Fibroblast of lung (primary cell): ENCODE measurements at places on chromosomes 5 and 9. TPM values are rescaled to one million over a fixed set of nuclear protein-coding genes. Genes with fewer than 3 reads are reported as not detected.
A peak's percentile ranks its signal among the peaks of the same experiment; 100 is the strongest.

GRCh38 chr5:38726279-38726678 lies 119.5 kb upstream of the OSMR start:
- no peak for DNase-seq

- DNase-seq, result no peak
Measured at GRCh38 chr5:35618781-35619180, 1.1 kb downstream of the SPEF2 start.

GRCh38 chr5:140035881-140036280 lies 7.2 kb downstream of the NRG2 start:
- DNase-seq, result no peak

DNA sequence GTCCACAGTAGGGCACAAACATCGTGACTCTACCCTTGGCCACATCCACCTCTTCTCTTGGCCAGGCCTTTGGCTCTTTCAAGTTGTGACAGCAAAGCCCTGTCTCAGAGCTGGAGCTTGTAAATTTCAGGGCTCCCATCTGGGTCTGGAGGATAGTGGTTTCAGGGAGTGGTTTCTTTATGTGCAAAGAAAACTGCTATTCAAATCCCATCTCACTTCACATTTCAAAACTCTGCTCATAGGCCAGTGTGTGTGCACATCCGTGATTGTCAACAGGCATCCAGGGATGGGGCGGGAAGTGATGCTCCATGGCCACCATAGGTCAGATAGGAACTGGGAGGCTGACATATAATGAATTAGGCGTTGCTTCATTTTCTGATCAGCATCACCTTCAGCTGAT lies 107.8 kb upstream of the IL12B start:
- no peak for DNase-seq

GRCh38 chr5:16675806-16676205 lies 59.0 kb upstream of the RETREG1 start:
- no peak for DNase-seq

DNA sequence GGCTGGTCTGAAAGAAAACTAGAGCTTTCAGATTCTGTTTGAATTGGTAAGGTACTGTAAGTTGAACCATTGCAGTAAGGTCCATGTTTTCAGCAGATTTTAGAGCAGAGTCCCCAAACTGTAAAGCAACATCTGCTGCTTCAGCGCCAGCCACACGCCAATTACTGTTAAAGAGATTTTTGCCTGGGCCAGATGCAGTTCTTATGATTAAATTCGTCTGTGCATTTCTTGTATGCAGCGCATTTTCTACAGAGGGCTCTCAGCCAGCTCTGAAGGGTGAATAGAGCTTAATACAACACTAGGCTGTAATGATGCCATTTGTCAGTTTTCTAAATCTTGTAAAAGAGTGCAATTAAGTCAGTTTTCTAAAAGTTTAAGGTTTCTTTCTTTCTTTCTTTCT lies 246.3 kb downstream of the COX7C start:
- no peak for DNase-seq

GRCh38 chr5:572398-573019 lies 39.6 kb upstream of the CEP72 start:
- no peak for DNase-seq

DNA sequence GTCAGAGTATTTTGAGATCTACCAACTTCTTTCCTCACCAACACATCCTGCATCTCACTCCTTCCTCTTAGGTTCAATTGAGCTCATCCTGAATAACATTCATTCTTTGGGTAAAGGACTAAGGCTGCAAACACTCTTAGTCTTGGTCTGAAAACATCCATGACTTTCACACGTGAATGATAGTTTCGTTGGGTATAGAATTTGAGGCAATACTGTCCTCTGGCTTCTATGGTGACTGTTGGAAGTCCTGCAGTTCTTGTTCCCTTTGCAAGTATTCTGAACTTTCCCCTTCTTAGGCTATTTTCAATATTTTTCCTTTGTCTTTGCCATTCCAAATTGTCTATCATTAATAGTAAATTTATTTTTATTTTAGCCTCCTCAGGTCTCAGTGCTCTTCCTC lies 185.4 kb downstream of the ROR2 start:
- no peak for DNase-seq

DNA sequence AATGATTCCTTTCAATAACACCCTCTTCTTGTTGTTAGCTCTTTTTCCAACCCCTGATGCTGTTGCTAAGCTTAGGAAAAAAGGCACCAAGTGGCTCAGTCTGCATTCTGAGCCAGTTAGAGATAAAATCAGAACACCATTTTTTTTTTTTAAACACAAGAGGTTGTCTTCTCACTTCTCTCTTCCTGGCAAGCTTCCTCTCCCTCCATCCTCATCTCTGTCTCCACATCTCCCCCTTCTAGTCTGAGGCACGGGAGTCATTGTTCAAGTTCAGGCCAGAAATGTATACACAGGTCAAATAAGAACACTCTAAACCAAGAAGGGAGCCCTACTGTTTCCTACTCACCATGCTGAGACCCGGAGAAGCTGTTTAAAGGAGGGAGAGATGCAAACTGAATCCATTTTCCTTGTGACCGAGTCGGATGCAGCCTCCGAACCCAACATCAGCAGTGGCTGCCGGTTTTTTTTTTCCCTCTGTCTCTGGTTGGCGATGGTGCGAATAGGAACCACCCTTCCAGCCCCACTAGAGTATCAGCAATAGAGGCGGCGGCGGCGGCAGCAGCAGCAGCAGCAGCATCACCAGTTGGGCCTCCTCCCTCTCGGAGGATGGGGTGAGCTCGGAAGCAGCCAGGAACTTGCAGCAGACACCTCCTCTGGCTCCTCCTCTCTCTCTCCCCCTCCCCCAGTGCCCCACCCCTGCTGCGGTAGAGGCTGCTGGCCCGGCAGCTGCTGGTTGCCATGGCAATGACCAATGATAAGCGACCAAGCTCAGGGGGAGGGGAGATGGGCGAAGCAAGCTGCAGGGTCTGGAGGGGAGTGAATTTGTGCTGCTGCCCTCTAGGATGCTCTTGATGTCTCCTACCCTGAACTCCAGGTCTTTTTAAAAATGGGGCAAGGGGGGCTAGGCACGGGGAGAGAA lies at the start of gene JAKMIP2:
JAKMIP2 (minus strand) TSS at position 619 of the 919 bp plus-strand sequence. CDS start 110,922 bp downstream, outside the sequence.
- DNase-seq, result peak; percentile 96

- peak; percentile 30 for DNase-seq
Measured at GRCh38 chr5:89613222-89613956, 730.4 kb upstream of the MEF2C start.

DNA sequence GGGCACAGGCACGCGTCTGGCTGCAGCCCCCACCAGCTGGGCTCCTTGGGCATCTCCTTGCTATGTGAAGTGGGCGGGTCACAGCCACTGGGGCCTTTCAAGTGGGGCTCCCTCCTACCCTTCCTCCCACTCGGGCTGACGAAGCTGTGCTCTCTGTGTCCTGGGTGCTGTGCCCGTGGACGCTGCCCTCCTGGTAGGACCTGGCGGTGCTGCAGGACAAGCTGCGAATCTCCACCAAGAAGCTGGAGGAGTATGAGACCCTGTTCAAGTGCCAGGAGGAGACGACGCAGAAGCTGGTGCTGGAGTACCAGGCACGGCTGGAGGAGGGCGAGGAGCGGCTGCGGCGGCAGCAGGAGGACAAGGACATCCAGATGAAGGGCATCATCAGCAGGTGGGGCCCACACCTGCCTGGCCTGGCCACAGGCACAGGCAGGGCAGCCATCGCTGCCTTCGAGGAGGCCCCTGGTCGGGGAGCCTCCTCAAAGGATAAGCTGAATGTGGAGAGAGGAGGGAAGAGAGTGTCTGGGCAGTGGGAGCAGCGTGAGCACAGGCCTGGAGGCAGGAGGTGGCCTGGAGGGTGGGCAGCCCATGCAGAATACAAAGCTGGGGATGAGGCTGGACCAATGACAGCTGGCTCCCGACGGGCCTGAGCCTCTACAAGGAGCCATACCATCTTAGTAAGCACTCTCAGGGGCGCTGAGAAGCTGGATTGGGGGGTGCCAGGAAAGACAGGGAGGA lies 124.7 kb downstream of the DAB2IP start:
- no peak for DNase-seq

GRCh38 chr5:138955013-138955660 lies 80.0 kb upstream of the LRRTM2 start:
- peak; percentile 84 for DNase-seq

DNA sequence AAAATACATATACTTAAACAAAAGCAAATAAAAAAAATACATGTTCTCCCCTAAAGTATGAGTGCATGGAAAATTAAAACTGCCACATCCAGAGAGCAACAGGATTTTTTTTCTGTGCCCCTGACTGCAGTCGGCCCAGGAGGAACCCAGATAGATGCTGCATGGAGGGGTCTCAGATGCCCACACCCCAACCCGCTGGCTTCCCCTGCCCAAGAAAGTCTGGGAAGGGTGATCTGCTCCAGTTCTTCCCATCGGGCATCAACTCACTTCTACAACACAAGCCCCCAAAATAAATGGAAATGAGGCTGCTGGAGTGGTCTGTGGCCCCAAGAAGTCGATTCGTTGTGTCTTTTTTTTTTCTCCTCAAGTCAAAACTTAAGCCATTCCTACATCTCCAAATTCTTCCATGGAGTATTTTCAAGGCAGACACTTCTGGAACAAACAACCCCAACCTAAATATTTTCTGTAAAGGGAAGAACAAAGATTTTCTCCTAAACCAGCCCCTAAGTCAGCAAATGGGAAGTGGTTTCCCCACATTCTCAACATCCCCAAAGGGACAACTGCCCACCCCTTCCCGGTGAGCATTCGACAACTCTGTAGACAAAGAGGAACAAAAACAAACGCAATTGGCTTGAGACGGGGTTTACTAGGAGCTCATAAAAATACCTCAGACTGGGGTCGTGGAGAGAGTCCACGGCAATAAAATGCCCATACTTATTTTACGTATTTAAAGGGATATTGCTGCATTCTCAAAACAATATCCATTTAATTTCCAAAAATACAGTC lies 46.7 kb downstream of the ROR2 start:
- DNase-seq, result no peak

GRCh38 chr5:171957591-171958251 lies 48.7 kb downstream of the FBXW11 start:
- DNase-seq, result no peak

DNA sequence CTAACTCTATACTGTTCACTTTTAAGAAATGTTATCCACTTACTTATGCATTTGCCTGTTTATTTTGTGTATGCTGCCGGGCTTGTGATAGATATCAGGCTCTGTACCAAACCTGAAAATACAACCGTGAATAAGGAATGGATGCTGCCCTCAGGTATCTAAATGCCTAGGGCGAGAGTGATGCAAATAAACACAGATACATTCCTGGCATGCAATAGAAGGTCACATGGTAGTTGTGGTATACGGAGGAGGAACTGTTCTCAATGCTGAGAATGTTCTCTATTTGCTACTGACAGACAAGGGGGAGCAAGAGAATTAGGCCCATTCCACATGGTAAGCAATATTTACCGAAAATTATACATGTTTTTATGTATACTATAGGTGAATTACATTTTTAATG lies 227.8 kb downstream of the ICE1 start:
- no peak for DNase-seq

DNA sequence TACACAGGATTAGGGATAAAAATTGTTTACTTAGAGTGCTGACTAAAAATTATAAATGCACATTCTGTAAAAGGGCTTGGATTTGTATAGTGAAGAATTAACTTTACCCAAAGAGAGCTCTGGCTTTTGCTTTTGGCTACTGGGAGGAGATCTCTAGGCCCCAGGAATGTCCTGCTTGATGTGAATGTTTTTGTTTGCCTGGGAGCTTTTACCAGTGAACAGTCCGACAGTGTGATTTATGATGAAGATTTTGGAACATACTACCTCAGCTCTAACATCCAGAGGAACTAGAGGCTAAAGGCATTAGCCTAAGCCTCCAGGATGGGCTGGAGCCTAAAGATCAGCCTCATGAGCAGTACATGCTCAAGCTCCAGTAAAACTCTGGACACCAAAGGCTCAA lies 103.7 kb upstream of the RFX3 start:
- DNase-seq, result no peak

- no peak for DNase-seq
Measured at GRCh38 chr5:136337788-136338187, 27.6 kb downstream of the TRPC7 start.

- no peak for DNase-seq
Measured at GRCh38 chr9:75960551-75960950, 70.1 kb downstream of the PCSK5 start.

DNA sequence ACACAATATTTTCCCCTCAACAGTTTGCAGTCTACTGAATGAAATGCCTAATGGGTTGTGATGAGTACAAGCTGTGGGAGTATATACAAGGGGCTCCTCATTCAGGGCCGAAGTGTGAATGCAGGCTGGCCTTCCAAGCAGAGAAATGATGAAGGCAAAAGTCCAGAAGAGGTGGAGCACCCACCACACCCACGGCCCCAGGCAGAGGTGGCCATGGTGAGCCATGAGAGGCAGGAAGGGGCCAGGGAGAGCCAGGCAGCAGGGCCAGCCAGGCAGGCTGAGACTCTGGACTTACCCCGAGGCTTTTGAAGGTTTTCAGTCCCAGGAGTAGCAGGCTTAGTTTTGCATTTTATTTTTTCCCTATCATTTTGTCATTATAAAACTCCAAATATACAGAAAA lies 218.1 kb downstream of the AUH start:
- no peak for DNase-seq

GRCh38 chr5:10584714-10585517 lies 21.0 kb downstream of the ANKRD33B start:
- no peak for DNase-seq

DNA sequence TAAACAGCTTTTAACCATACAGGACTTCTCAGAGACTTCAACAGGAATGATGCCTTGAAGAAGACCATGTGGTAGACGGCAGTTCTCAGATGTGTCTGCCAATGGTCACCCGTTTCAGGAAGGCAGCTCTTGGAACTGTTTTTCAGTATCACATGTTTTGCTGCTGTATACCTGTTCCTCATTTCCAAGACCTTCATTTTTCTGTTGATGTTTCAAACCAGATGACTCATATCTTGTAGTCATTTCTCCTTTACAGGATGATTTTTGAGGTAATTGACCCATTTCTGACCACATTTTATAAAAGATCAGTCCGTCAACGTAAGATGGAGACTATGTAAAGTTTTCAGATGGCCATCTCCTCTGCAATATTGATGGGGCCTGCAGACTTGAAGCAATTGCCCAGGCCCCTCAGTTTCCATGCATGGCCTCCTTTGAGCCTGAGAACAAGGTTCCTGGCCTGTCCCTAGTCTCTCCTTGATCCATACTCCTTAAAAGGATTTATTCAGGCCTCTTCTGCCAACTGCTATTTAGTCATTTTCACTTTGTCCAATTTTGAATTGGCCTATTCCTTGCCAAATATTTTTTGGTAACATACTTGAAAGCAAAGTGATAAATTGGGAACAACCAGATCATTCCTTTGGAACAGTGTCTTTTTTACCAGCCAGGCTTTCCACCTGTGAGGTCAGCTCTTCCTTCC lies 128.6 kb downstream of the PDZD2 start:
- DNase-seq, result no peak

DIRAS2 gene
- 0.26 and 0.66 TPM in 2 replicates for total RNA-seq

ANKRD31 gene
- 0.26 and 0.33 TPM in 2 replicates for total RNA-seq

ZNF484 gene
- total RNA-seq, result 13.1 and 15.4 TPM in 2 replicates

CCL19 gene
- not detected in 2 replicates for total RNA-seq

TAF11L4 gene
- total RNA-seq, result not detected in 2 replicates

ZDHHC11B gene
- under 0.01 TPM in 2 replicates for total RNA-seq
